Pancreas (tissue), 10 donors: ENCODE measurements at places on chromosomes 3 and 15. TPM values are rescaled to one million over a fixed set of nuclear protein-coding genes. Genes with fewer than 3 reads are reported as not detected.
A peak's percentile ranks its signal among the peaks of the same experiment; 100 is the strongest.

Gene CACNA2D3
- total RNA-seq, result 0.49 TPM

Gene NEDD4
- total RNA-seq, result 4.2 TPM

DNA sequence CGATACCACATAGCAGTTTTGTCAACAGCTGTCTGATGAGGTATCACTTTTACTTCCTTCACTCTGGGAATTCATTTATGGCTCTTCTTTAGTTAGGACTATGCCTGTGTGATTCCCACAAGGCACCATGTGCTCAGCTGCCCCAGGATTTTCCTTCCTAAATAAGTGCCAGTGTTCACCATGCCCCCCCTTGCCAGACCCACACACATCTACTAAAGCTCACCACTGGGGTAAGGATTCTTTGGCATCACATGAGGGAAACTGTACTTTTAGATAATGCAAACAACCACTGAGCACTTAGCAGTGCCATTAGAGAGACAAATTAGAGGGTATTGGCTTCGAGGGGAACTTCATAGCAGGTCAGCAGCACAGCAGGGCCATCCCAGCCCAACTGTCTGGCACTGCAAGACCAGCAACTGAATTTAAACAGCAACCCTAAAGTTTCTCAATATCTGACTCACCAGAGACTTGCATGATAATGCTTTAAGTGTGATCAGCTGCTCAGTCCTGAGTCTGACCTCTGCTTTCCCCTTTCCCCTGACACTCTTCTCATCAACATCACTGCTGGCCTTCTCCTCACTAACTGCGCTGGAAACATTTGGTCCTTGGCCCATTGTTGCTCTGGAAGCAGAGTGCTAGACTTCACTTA is 114.3 kb downstream of the STAC start:
- DNase-seq, result no peak

DNA sequence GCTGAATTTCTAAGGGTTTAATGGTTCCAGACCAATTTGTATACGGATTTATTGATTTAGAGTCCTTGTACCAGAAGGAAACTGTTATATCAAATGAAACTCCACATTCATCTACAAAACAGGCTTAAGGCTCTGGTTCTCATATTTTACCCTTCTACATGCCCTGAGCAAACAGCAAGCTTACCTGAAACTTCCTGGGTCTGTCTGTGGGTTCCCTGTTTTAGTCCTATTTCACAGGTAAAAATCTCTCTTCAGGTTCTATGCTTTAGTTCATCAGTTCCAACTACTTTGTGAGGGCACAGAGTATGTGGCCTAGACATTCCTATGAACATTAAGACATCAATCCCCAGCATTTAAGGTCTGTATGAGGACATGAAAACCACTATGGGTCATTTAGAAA is 57.7 kb downstream of the RFX7 start:
- no peak for DNase-seq

DNA sequence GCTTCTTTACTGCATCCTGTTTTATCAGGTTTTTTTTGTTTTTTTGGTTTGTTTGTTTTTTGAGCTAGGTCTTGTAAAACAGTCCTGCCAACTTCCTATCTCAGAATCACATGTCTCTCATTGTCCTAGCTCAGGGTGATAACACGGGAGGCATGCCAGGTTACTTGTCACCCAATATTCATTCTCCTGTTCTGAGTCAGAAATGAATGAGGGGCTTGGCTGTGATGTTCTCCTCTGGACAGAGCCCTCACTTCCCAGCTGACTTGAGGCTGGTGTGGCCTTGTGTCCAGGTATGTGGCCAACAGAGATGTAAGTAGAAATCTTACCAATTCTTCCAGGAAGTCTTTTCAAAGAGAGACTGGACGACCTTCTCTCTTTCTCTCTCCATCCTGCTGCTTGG is 317.0 kb downstream of the GABRB3 start:
- no peak for DNase-seq

Gene AGBL1
- not detected for total RNA-seq

GRCh38 chr15:85581495-85581894 is 201.1 kb downstream of the AKAP13 start:
- DNase-seq, result peak; percentile 57

Gene RUBCN
- 10.6 TPM for total RNA-seq

Gene ITIH4
- total RNA-seq, result 16.2 TPM

DNA sequence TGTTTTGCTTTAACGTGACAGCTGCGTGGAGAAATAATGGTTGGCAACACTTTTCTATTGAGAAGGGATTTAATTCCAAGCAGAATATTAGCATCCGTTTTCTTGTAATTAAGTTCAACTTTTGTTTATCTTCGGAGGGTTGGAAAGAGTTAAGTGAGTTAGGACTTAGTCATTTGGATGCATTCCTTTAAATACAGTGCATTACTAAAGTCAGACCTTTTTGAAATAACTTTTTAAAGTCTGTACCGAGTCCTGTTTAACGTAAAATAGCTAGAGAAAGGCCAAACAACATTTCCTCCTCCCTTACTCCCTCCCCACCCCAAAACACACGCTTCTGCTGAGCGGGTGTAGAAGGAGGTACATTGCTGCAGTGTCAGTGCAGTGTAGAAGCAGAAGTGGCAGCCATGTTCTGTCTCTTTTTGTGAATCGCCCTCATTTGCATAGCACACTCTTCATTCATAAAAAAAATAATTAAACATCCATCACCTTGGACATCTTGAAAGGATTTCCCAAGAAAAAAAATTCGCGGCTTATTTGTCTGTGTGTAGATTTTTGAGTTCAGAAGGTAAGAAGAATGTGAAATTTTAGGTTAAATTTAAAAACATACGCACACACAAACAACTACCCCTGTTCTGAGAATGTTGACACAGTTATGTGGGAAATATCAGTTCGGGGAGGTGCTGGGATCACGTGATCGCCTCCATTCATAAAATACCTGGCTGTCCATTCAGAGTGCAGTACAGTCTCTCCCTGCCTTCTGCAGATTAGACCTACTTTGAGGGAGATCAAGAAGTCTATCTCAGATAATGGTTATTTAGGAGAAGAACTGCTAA is 1.6 kb downstream of the SPRED1 start:
- no peak for DNase-seq

GRCh38 chr15:59691194-59691805 is 2.2 kb upstream of the BNIP2 start:
- DNase-seq, result no peak

GRCh38 chr15:90735923-90736322 is 18.8 kb downstream of the BLM start:
- DNase-seq, result no peak

Gene CPNE4
- total RNA-seq, result 0.35 TPM

DNA sequence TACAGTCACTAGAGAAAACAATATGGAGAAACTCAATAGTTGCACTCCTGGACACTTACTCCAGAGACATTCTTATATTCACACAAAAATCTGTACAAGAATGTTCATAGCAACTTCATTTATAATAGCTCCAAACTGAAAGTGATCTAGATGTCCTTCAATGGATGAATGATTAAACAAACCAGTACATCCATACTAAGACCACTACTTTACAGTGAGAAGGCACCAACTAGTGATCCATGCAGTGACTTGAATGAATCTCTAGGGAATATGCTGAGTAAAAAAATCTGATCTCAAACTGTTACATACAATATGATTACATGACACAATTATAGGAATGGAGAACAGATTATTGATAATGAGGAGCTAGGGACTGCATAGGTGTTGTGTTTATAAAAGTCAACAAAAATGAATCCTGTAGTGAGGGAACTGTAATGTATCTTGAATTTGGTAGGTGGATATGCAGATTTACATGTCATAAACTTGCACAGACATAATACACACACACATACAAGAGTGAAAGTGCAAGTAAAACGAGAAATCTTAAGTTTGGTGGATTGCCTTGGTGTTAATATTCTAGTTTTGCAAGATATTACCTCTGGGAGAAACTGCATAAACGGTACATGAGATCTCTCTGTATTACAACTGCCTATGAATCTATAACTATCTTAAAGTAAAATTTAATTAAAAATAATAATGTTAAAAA is 85.7 kb downstream of the SPATA16 start:
- no peak for DNase-seq

Gene IGSF11
- 6.4 TPM for total RNA-seq

Gene SCN5A
- total RNA-seq, result not detected

DNA sequence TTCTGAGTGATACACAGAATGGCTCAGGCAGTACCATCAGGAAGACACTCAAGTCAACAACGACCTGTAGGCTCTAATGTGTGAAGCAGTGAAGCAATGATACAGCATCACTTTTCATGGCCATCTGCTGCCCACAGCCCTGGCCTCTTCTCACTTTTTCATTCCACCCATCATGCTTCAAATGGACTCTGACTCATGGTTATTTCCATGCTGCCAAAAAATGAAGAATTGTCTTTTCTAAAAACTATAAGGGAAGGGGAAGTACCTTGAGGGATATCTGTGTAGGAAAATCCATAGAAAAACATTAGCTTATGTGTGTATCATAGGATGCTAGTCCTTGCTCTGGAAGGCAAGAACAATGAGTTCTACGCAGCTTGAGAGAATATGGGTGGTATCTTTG is 11.5 kb downstream of the HGD start:
- no peak for DNase-seq

DNA sequence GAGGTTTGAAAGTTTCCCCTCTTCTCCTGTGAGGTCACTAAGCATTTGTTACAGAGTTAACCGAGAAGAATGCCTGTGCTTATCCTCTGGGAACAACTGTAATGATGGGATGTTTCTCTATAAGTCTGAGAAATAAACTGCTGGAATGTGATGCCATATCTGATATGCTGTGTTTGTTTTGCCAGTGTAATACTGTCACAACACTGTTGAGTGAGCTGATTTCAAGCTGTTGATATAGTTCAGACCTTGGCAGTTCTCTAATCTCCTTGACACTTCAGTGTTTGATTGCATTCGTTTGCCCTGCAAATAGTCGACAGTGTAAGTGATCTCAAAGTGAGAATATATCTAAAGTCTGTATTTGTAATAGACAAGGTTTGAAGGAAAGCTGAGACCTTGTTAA is 73.3 kb downstream of the PTPRG start:
- no peak for DNase-seq

DNA sequence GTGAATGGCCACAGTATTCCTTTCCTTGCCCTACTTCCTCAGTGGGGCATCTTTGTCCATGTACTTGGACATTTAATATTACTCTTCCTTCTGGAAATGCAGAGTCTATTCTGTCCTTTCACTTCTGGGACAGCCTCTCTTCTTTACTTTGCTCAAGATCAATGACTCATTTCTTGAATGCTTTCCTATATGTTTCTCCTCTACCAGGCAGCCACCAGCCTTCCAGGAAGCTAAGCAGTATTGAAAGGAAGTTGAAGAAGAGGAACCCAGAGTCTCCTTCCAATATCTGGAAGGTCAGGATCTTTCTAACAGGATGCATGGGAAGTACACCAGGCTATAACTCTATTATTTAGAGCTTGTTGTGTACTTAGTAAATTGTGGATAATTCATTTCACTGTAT is 182.8 kb downstream of the CD47 start:
- DNase-seq, result no peak

DNA sequence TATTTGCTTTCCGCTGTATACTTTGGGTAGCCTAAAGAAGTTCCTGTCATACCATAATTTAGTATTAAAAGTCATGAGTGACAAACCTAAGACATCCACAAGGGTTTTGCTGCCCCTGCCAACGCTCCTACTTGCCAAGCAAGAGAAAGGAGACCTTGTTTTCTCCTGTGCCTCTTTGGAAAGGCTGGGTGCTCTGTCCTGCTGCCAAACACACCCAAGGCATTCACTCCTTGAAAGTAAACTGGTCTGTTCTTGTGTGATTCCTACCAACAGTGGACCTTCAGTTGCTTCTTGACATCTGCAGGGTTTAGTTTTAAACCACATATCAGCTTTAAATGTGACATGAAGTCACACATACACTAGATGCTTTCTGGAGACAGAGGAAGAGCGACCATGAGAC is 295.4 kb downstream of the SLC9A9 start:
- DNase-seq, result no peak

Gene MST1
- total RNA-seq, result 18.0 TPM

Gene SRGAP3
- total RNA-seq, result 2.4 TPM

DNA sequence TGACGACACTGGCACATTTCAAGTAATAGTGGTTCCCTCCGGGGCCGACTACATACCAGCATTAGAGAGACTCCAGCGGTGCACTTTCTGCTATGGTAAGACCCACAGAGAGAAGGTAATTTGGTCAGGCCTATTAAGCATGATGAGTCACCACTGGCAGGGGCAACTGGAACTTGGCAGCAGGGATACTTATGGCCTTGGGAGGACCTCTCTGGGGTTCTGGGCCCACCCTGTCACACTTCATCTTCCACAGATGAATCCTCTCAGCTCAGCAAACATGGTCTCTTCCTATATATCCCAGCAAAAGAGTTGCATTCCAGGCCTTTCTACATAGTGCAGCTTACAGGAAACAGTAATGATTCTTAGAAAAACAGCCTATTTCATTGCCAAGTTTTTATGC is 88.0 kb downstream of the PIK3R4 start:
- no peak for DNase-seq

- DNase-seq, result no peak
These were observed 216.6 kb upstream of the GRM7 start for GRCh38 chr3:6644070-6644929.

DNA sequence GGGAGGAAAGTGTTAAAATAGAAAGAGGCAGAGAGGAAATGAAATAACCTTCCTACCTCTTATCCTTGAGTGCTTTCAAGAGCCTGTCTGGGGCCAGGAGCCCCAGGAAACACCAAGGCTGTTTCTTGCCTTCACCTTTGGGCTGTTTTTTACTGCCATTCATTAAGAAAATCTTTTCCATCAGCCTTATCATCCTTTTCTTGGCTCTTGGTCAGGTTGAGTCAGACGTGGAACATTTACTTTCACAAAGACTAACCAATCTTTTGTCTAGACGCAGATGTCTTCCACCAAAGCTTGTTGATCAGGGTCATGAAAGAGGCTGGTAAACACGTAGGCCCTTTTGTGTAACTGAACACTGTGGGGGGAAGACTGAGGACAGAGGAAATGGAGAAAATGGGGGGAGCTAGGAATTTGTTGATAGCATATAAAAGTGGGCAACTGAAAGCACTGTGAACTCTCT is 151.0 kb upstream of the THBS1 start:
- DNase-seq, result no peak

DNA sequence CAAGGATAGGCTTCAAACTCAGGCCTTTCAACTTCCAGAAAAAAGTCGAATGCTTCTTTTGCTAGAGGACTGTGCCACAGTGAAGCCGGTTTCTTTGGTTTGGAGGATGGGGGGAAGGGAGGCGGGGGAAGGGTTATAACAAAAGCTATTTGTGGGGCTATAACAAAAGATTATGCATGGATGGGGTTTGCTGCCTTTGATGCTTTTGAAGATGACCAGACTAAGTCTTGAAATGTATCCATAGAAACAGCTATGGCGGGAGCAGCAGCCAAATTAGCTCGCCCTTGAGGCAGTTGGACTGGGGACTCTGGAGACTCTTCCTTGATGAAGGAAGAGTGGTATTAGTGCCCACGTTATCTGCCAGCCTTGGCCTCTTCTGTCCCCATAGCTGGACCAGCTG is 47.5 kb downstream of the SRGAP3 start:
- no peak for DNase-seq

- no peak for DNase-seq
These were observed 24.8 kb downstream of the CCR1 start for GRCh38 chr3:46183330-46183729.

Gene CPLX3
- not detected for total RNA-seq
